NCI-H460 (cell line): ENCODE measurements at places on chromosomes 12 and 14.
A peak's percentile ranks its signal among the peaks of the same experiment; 100 is the strongest.

DNA sequence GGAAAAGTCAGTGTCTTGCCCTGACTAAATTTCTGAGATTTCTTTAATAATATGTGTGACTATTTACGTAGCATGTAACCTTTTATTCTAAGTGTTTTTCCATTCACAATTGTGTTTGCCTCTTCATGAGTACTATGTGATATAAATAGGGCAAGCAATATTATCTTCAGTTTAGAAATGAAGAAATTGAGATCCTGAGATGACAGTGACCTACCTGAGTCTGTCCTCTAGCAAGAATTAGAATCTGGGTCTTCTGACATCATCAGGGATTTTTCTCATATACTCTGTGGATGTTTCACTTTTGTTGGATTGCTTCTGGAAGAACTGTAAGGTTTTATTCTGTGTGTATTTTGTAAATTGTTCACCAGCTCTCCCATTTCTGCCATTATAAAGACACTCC, 35.0 kb downstream of the TMTC2 start:
- DNase-seq = no peak

- DNase-seq = no peak
These were observed 96.2 kb downstream of the PAPOLA start for GRCh38 chr14:96598332-96598928.

DNA sequence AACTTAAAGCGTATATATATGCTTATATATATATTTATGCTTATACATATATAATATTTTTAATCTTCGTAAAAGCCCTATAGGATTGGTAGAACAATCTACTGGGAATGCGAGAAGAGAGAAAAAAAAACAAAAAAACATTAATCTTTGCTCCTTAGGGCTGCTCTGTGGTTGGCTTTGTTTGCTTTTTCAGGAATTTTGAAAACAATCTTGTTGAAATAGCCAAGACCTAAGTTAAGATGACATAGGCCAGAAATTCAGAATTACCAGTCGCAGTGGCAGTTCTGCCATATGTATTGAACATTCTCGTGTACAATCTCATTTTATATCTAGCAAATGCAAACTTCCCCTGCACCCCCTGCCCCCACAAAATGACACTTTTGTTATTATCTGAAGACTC, 699 bp downstream of the KLRF2 start:
- no peak for DNase-seq

DNA sequence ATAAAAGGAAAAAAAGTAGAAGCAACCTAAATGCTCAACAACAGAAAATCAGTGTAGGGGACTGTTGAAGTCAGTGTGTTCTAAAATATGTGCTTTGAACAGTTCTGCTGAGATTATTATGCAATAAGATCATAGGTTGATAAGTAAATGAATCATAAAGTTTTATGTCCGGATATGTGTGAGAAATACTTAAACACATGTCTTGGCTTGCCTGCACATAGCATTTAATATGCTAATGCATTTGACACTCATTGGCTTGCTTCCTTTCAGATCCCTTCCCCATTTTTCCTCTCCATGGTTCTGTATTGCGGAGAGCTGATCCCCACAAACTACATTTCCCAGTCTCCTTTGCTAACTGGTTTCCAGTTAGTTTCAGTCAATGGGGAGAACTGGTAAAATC, 573.8 kb upstream of the TBX3 start:
- DNase-seq = no peak

DNA sequence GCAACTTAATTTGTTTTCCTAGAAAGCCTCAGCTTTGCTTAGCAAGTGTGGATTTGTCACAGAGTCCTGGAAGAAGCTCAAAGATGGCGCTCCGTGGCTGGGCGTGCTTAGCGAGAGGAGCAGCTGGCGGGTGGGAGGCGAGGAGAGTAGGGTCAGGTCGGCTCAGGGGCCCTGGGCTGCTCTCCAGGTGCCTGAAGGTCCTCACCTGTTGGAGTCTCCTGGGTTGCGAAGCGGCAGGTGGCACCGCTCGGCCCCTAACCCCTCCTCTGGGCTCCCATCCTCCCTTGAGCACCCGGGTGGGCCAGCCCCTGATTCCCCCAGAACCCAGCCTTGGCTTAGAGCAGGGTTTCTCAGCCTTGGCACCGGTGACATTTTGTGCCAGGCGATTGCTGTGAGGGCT, 25.1 kb downstream of the LRTM2 start:
- DNase-seq = no peak

DNA sequence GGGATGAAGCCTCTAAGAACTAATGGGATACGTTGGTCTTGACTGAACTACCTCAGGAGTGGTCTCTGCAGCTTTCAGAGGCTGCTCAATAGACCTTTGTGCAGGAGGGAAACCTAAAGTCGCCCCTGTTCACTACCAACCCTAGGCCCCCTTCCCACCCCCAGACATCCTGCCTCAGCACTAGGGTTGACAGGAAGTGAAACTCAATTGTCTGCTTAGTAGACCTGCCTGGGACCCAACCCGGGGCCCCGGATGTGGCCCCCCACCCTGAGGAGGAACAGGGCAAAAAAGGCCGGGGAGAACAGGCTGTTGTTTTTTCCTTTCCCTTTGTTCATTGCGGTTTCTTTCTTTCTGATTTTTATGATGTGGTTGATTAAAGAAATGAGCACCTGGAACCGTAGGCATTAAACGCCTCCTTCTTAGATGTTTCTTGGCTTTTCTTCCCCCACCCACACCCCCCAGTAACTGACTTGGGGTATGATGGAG, 1.6 kb upstream of the DGKA start:
- no peak for DNase-seq

DNA sequence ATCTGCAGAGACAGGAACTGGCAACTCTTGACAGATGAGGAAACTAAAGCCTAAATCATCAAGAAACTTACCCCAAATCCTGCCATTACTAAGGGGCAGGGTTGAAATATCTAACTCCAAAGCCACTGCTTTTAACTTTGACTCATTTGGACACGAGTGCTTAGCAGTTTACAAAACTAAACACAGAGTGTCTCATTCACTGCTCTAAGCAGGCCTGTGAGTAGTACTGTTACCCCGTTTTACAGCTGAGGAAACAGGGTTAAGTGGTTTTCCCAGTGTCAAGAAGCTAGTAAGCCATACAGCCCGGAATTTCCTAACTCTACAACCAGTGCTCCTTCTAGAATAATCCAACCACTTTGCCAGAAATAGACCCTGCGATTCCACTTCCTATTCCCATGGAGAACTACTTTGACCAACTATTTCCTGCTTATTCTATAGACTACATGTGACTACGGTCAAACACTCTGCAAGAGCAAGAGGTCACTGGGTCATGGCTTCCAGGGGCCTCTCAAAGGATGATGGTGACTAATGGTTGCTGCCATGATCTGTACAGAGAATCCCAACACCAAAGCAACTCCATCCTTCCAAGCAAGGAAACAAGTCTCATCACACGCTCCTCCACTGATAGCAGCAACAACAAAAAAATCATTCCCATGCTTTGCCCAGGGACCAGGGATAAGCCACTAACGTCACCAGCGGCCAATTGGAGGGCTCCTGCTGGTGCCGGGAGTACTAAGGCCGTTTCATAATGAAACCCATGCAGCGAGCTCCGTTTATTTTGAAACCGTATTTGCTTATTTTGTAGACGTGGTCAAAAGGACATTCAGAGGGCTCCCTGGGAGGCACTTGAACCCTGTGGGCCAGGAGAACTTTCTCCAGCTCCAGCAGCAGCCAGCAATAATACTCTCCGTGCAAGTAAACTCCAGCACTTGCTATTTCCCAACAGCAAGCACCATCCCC, 56.3 kb downstream of the NUAK1 start:
- DNase-seq = no peak

- DNase-seq = no peak
These were observed 17.3 kb upstream of the STAC3 start for GRCh38 chr12:57268264-57268663.

DNA sequence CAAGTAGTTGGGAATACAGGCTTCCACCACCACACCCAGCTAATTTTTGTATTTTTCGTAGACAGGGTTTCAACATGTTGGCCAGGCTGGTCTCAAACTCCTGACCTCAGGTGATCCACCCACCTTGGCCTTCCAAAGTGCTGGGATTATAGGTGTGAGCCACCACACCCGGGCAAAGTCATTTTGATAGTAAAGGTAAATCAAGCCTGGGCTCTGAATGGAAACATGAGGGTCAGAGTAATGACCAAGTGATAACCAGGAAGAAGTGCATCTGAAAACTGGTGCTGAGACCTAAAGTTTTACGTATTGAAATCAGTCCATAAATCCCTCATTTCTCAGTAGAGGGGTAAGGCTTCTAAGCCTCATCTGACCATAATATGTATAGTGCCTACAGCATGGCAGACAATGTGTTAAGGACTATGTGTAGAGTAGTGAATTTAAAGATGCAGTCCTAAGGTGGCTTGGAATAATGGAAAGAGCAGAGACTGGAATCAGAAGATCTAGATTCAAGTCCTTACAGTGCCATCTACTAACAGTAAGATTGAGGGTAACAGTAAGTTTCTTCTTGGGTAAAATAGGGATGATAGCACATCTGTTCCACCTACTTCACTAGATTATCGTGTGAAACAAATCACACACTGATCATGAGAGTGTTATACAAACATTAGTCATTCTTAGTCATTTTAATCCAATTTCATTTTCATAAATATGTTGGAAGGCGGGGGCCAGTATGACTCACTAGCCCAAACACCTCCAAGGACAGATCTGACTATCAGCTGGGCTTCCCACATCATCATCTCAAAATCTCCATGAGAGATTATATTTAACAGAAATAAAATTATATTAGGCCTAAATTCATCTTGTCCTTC, 11.2 kb downstream of the MAP4K5 start:
- DNase-seq = peak; percentile 24

DNA sequence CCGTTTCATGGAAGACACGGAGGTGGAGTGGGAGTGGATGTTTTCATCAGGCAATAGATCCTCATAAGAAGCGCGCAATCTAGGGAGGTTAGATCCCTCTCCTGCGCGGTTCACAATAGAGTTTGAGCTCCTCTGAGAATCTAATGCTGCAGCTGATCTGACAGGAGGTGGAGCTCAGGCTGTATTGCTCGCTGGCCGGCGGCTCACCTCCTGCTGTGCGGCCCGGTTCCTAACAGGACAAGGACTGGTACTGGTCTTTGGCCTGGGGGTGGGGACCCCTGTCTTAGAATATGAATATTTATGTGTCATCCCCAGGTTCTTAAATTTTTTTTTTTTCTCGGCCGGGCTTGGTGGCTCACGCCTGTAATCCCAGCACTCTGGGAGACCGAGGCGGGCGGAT, 36.7 kb downstream of the PRICKLE1 start:
- no peak for DNase-seq

DNA sequence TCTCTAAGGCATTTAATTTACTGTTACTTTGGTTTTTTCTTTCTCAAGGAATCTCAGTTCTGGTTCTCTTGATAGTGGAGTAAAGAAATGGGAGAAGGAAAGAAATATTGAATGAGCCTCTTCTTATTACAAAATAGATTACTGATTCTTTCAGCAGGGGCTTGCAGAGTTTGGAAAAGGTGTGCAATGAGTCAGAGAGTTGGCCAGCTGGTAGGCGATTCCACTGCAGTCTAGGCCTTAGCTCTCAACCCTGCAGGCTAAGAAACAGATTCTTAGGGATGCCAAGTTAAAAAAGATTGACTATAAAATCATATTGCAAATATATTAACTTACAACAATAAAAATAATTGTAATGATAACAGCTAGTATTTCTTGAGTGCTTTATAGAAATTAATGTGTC, 25.8 kb downstream of the NR1H4 start:
- no peak for DNase-seq

DNA sequence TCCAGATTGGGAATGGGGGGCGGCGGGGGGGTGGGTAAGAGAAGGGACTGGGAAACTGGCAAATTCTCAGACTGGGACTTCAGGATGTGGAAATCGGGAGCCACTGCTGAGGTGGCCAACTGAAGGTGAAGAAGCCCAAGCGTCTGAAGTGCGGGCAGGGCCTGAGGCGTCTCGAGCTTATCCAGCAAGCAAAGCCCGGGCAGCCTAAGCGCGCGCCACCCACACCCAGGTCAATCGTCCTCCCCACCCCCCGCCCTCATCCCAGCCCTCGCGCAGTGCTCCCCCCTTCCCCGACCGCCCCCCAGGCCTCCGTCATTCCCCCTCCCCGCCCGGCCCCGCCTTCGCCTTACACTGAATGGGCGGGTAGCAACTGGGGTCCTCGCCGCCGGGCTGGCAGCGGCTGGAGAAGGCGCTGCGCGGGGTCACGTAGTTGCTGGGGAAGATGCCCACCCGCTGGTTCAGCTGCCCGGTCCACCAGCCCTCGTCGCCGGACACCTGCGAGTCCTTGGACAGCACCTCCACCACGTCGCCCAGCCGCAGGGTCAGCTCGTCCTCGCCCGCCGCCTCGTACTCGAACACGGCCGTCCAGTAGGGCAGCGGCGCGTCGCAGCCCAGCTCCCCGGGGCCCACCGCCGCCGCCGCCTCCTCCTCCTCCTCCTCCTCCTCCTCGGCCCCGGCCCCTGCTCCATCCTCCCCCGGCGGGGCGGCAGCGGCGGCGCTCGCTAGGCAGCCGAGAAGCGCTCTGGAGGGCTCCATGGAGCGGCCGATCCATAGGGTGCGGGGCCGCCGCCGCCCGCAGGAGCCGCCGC, 693 bp downstream of the MAP3K9 start:
- DNase-seq = no peak

GRCh38 chr12:82803201-82803600, 116.5 kb downstream of the TMTC2 start:
- no peak for DNase-seq

GRCh38 chr12:62732861-62733427, 202.0 kb downstream of the PPM1H start:
- DNase-seq = peak; percentile 95

GRCh38 chr12:81354327-81354932, 276.6 kb downstream of the ACSS3 start:
- DNase-seq = no peak

DNA sequence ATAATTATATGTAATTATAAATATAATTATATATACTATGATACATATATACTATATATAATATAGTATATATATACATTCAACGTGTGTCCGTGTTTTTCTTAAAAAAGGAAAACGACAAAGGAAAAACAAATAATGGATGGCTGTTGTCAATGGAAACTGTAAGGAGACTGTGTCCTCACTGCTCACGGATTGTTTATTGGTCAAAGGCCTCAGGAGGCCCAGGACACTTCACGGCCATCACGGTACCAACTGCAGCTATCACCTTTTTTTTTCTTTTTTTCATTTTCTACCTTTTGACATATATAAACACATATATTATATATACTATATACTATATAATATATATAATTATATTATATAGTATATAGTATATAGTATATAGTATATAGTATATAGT, 113.4 kb downstream of the SPTSSA start:
- no peak for DNase-seq

- DNase-seq = no peak
These were observed 15.7 kb upstream of the SLC6A12 start for GRCh38 chr12:229441-230191.

- DNase-seq = no peak
These were observed 125.0 kb upstream of the HMGA2 start for GRCh38 chr12:65699251-65699650.

DNA sequence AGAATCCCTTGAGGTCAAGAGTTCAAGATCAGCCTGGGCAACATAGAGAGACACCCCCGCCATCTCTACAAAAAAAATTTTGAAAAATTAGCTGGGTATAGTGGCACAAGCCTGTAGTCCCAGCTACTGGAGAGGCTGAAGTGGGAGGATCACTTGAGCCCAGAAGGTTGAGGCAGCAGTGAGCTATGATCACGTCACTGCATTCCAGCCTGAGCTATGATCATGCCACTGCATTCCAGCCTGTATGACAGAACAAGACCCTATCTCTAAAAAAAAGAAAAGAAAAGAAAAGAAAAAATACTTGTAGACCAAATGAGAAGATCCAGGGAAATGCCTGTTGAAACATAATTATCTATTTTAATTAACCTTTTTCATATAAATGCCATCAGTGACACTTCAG, 93.8 kb upstream of the MDM1 start:
- no peak for DNase-seq

GRCh38 chr14:56005191-56006053, 112.8 kb upstream of the PELI2 start:
- peak; percentile 22 for DNase-seq
